ENCODE measurements at places on chromosomes 3 and 15.

DNA sequence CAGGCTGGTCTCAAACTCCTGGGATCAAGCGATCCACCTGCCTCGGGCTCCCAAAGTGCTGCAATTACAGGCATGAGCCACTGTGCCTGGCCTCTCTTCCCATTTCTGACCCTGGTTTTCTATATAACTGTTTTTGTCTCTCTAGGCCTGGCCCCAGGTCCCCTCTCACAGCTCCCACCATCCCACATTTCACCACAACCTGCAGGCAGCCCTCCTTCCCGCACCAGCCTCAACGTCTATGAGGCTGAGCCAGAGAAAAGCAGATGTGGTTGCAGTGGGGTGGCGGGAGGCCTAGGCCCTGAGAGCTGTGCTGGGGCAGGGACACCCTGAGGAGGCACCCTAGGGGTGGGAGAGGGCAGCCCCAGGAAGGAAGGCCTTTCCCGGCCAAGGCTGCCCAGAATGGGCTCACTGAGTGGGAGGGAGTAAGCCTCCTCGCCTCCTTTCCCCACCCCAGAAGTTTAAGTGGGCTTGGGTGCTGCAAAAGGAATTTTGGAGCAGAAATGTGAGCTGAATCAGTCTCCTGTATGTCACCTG lies 99.7 kb downstream of the LSM3 start:
- DNase-seq, result no peak

DNA sequence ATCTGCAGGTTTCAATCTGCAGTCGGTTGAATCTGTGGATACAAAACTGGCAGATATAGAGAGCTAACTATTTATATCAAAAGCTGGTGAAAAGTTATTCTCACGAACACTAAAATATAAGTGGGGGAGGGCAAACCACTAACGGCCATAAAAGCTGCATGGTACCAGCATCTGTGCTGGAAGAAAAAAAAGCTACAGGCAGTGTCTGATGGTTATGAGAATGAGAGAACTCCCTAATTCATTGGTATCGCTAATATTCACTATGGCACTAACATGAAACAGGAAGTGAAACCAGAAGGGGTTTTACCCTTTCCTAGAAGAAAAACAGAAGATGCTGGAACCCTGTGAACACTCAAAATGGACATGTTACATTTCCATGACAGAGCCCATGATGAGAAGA lies 15.9 kb downstream of the CEP70 start:
- DNase-seq, result no peak

DNA sequence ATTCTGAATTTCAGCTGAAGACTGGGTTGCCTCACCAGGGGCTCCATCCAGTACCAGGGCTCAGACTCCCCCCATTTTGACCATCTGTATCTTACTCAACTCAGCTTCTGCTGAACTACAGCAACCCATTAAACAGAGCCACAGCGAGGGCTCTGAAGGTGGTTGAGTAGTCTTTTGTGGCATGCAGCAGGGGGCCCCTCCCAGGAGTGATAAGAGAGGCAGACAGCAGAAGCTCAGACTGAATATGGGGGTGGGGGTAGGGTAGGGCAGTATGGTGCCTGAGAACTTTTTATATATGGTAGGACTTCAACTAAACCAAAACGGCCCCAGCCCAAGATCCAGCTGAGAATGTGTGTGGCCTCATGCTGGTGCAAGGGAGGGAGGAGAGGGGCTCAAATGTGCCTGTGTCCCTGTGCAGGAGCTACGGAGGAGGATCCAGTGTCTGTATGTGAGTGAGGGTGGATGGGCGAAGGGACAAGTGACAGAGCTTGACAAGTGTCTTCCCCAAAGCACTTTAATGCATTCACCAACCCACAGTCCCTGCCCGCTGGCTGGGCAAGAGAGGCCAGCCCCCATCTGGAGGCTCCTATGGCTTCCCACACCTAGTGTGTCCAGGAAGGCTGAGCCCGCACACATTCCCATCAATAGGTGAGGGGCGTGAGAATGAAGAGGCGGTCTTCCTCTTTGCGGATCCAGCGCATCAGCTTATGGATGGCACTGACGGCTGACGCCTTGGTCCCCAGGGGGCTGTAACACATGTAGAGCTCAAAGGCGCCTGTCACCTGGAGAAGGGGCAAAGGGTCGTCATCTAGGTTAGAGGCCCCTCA lies 4.9 kb upstream of the MST1R start:
- no peak for DNase-seq

DNA sequence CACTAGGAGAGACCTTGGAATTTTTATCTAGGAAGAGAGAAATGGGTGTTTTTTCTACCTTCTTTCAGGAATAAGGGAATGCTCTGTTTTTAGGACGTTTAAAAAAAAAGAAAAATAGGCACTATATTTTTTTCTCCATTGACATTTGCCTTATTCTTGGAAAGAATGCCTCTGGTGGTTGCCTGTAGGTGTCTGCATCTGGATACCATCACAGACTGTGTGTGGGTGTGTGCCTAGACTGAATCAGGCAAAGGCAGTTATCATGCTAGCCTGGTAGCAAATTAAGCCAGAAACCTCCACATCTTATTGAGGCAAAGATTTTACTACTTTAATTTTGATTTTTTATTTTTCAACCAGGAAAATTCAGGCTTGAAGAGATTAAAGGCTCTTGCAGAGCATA lies 513.6 kb upstream of the KCNMB2 start:
- DNase-seq, result no peak

DNA sequence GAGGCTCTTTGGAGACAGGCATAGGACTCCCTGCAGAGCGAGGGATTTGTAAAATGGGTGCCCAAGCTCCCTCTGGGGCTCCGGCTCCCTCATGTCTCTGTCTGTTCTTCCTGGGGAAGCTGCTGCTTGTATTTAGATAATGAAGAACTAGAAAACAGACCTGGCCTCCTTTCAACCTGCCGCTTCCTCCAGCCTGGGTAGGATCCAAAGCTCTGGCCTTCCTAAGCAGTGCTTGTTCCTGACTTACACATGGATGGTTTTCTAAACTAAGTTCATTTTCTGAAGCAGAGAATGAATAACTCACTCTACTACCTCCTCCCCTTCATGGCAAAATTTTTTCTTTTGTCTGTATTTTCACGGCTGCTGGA lies 36.9 kb upstream of the MYZAP start:
- no peak for DNase-seq

GRCh38 chr3:162629372-162629771 lies 1132.8 kb downstream of the OTOL1 start:
- DNase-seq, result no peak

DNA sequence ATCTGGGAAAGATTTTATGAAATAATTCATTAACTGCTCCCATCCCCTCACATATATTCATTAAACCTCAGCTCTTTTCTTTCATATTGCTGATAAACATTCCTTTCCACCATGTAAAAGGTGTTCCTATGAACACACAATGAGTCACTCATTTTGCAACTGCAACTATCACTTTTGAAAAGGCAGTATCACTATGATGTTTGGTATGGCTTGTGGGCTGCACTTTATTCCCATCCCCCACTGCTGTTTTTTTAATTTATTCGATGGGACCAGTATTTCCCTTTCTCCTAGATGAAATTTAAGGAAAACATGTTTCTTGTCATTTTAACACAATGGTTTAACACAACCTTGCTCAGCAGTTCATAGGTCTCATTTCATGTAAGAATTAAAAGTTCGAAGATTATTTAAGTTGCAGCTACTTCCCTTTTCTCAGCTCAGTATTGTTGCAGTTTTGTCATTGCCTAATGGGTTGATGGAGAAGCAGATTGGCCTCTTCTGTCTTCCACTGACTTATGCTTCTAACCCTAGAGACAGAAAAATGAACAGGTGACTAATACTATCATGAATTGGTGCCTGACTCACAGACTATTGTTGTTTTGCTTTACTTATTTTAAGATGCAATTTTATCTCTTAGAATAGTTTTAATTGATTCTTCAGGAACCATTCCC lies 280.3 kb downstream of the ZPLD1 start:
- DNase-seq, result no peak

DNA sequence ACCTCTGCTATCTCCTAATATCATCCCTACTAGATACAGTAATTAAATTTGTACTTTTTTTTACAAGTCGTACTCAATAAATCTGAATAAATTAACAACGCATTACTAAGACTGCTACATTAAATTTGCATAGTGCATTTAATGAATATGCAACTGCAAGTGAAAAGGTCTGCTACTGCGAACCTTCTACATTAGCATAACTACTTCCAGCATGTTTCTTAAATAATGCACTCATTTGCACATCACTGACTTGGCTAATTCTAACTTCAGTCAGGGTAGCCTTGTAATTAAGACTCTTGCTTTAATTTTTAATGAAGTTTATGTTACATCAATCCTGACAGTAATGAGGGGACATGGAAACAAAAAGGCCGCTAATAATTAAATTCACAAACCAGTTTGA lies 98.9 kb upstream of the FOXB1 start:
- no peak for DNase-seq

DNA sequence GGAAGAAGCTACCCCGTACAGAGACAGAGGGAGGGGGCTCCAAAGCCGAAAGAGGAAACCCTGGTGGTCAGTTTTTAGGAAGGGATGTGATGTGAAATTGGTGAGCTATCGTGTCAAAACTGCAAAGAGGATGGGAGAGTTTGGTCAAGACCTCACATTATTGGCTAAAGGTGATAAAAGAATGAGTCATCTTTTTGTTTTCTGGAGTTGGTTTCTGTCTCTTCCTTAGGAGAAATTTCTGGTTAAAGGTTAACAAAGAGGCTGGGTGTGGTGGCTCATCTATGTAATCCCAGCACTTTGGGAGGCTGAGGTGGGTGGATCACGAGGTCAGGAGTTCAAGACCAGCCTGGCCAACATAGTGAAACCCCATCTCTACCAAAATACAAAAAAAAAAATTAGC lies 217.8 kb upstream of the CBLB start:
- no peak for DNase-seq

GRCh38 chr3:107651782-107652181 lies 129.0 kb downstream of the BBX start:
- no peak for DNase-seq

- no peak for DNase-seq
These were observed 33.8 kb downstream of the TIGIT start for GRCh38 chr3:114327665-114328064.

- DNase-seq, result no peak
These were observed 308.4 kb downstream of the PDCD6IP start for GRCh38 chr3:34106879-34107278.

GRCh38 chr15:40282147-40282868 lies 556 bp downstream of the ANKRD63 start:
- DNase-seq, result peak; percentile 51

- no peak for DNase-seq
These were observed 188.7 kb downstream of the THRB start for GRCh38 chr3:24305795-24306467.

DNA sequence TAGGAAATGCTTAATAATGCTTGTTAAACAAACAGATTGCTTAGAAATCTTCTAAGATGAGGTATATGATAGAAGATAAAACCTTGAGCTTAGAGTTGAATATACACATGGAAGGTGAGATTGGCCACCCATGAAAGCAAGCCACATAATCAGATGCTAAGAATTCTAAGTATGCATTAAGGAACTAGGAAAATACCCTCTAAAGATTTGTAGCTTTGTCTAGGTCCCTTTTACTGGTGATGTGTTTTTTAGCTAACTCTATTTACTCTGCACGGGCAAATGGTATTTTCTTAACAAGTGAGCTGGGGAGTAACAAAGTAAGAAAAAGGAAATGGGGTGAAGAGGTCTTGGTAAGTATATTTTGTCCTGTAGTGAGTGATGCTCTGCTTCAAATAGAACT lies 310.3 kb downstream of the OXSM start:
- no peak for DNase-seq

DNA sequence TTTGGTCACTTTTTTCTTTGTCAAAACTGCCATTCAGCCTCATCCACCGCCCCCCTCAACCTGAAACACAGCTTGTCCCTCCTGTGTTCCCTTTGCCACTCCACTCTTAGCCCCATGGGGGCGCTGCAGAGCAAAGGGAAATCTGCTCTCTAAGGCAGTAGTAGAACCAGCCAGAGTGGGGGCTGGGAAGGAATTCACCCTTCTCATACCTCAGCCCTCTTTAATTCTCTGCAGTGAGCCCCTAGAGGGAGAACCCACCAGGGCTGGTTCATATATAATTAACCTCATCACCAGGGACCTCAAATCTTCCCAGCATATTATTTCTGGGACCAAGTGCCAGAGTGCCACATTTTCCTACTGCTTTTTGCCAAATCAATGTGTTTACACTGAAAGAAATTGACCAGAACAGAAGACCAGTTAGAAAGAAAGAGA lies 2.8 kb upstream of the BCL6 start:
- peak; percentile 65 for DNase-seq

- DNase-seq, result no peak
These were observed 22.6 kb downstream of the MKRN2 start for GRCh38 chr3:12579456-12579855.

DNA sequence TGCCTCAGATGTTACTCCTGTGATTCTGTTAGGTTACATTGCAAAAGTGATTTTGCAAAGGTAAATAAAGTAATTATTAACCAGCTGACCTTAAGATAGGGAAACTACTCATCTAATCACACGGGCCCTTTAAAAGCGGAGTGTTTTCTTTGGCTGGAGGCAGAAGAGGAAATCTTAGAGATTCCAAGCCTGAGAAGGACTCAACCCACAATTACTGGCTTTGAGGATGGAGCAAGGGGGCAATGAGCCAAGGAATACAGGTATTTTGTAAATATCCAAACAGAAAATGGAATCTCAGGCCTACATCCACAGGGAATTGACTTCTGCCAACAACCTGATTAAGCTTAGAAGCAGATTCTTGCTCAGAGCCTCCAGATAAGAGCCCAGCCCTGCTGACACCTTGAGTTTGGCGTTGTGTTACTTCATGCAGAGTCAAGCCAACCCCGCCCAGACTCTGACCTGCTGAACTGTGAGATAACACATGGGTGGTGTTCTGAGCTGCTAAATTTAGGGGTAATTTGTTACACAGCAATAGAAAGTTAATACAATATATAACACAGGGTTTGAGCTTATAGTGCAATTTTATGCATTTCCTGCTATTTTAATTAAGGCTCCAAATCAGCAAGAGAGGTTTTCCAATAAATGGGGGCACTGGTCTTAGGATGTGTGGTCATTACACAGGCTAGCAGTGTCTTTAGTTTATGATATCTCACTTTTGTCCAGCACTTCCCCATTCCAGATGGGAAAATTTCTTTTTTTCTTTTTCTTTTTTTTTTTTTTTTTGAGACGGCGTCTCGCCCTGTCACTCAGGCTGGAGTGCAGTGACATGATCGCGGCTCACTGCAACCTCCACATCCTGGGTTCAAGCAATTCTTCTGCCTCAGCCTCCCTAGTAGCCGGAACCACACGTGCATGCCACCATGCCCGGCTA lies 19.5 kb downstream of the NFKBIZ start:
- DNase-seq, result no peak

GRCh38 chr15:65338366-65338765 lies 33.9 kb downstream of the RNU5B-1 start:
- no peak for DNase-seq
